Activated naive CD4-positive, alpha-beta T cell (primary cell): ENCODE measurements at places on chromosomes 3 and 15.

DNA sequence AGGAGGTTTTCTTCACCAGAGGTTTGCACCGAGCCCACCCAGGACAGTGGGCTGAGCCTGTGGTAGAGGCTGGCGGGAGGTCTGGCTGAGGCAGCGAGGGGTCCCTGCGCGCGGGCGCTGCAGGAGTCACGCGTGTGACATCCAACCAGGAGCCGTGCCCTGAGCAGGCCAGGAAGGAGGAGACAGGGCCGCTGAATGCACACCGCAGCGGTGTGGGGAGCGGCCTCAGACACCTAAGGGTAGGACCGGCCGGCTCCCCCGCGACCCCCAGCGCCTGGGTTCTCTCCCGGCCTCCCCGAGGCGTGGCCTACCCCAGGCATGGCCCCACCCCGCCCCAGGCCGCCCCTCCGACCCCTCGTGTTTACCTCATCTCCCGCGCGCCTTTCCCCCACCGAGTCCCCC is 412 bp downstream of the SLC41A3 start:
- peak; percentile 41 for DNase-seq

GRCh38 chr3:103653996-103654395 is 1219.2 kb downstream of the ZPLD1 start:
- DNase-seq: no peak

DNA sequence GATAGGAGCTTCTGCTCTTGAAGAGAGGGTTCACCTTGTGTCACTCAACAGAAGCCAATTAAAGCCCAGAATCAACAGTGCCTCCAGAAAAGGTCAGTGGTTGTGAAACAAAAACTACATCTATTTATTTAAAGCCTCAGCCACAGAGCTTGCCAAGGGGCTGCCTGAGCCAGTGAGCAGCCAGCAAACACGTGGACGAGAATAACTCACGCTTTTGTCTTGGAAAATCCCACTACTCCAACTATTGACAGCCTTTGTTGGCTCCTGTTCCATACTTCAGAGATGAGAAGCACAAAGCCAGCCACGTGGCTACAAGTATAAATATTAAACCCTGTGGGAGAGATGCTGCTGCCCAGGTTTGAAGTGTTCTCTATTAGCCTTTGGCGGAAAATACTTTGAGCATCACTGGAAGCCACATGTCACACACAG is 10.3 kb downstream of the GPR156 start:
- DNase-seq: no peak

DNA sequence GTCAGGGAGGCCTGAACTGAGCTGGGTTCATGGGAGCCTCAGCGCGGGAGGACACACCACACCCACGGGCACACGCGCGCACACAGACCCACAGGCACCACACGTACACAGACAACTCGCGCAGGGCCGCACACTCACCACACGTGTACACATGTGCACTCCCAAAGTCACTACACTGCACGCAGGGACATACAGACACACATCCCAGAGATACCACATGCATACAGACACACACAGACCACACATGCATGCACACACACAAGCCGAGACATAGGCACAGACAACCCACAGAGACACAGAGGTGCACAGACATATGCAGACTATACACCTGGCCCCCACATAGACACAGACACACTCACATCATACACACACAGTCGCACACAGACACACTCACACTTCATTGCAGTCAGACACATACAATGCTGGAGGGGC is 1.1 kb upstream of the MGLL start:
- DNase-seq: no peak

- DNase-seq: no peak
Observed at GRCh38 chr15:99441871-99442251, 123.9 kb upstream of the MEF2A start.

DNA sequence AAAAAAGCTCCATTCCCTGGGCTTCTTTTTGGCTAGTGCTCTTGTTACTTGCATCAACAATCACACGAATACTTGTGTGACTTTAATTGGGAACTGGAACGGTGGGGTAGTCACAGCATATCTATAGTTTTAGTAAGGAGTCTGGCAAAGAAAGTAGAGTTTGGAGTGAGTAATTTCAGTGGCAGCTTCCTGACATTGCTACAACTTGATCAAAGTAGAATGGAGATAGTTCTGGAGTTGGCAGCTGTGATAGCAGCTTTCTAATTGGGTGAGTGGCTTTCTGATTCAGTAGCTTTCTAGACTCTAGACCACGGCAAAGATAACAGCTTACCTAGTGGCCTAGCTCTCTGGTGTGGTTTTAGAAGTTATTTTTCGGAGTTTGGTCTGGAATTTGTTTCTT is 475.0 kb downstream of the TUSC7 start:
- no peak for DNase-seq

DNA sequence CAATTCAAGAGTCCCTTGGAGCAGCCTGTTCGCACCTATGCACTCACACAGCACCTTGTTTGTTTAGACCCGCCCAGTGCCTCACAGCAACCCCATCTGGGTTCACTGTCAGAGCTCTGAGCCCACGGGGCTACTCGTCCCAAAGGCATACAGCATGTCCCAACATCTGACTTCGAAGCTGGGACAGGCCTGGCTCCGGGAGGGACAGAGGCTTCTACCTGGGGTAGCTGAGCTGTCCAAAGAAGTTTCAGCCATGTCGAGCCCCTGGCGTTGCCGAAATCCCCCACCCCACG is 28.6 kb upstream of the CYP11A1 start:
- no peak for DNase-seq

- DNase-seq: peak; percentile 84
Observed at GRCh38 chr15:67456677-67457529, 64.0 kb upstream of the C15orf61 start.

DNA sequence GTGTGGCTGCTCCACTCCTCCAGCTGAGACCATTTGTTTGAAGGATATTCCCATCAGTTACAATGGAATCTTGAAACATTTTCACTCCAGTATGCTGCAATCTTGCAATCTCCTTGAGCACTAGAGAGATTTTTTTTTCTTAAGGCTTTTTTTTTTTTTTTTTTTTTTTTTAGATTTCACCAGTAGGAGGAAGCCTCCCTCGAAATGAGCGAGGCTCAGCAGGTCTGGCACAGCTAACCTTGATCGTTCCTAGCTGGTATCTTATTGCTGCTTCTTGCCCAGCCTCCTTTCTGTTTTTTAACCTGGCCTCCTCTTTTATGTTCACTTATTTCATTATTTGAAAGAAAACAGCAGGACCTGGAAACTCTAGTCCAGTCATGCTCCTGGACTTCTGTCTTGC is 48.1 kb downstream of the RAP2B start:
- no peak for DNase-seq

- DNase-seq: no peak
Observed at GRCh38 chr15:36831125-36831903, 251.9 kb downstream of the CDIN1 start.

- DNase-seq: no peak
Observed at GRCh38 chr3:90132197-90132596, 1024.8 kb downstream of the EPHA3 start.

- no peak for DNase-seq
Observed at GRCh38 chr3:101970905-101971304, 121.6 kb downstream of the NFKBIZ start.

- DNase-seq: no peak
Observed at GRCh38 chr15:78063970-78064385, 13.5 kb downstream of the TBC1D2B start.

DNA sequence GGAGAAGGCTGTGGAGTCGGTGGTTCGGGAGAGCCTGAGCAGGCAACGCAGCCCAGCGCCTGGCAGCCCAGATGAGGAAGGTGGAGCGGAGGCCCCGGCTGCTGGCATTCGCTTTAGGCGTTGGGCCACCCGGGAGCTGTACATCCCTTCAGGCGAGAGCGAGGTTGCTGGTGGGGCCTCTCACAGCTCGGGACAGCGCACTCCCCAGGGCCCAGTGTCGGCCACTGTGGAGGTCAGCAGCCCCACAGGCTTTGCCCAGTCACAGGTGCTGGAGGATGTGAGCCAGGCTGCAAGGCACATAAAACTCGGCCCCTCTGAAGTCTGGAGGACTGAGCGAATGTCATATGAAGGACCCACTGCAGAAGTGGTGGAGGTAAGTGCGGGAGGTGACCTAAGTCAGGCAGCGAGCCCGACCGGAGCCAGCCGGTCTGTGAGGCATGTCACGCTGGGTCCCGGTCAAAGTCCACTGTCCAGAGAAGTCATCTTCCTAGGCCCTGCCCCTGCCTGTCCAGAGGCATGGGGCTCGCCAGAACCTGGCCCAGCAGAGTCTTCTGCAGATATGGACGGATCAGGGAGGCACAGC is 26.7 kb downstream of the SYNM start:
- no peak for DNase-seq

GRCh38 chr15:60004009-60004845 is at the start of gene FOXB1:
FOXB1 (plus strand) TSS chr15:60004311; CDS start chr15:60004964, 653 bp downstream.
- DNase-seq: no peak

DNA sequence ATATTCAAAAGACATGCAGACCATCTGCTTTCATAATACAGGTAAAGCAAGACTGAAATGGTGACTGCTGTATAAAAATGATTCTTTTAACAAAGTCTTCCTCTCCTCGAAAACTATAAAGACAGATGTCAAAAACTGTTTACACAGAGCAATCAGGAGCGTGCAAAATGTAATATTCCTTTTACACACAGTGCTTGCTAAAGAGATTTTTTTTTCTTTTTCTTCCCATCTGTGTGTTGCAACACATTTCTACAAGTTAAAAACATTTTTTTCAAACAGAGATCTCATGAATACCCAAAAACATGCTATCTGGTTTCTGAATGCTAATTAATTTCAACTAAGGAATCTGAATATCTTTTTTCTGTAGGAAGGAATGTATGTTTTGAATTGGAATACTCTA is 22.1 kb downstream of the SATB1 start:
- no peak for DNase-seq

- DNase-seq: no peak
Observed at GRCh38 chr15:77550301-77551251, 82.1 kb downstream of the LINGO1 start.

DNA sequence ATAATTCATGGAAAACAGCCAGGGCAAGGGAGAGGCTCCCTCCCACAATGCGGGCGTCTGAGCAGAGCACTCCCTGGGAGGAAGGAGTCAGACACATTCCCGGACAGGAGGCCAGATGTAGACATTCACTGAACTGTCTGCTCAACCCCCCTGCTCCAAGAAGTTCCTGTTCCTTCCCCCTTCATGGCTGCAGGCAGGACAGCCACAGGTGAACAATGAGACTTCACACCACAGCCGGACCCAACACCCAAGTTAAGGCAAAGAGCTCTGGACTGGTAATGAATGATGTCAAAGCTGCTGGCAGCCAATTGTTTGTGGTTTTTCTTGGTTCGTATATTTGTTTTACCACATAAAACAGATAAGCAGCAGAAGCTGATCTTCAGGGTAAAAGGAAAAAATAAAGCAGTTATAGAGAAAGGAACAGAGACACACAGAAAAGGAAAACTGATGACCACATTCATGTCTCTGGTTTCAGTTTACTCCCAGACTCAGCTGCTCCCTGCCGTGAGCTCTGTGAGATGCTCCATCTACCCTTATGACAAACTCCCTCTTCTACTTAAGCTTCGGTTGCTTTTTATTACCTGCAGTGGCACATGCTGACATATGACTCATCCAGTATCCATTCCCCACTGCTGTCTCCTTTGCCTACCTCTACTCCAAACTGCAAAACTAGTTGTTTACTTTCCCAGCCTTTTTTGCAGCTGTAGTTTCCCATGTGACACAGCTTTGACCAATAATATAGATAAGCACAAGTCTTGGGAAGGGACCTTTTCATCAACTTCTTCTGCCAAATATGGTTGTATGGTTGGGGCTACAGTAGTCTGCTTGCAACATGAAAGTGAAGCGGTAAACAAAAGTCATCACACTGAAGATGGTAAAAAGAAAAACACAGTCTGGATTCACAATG is 33.1 kb downstream of the DZIP1L start:
- DNase-seq: no peak

DNA sequence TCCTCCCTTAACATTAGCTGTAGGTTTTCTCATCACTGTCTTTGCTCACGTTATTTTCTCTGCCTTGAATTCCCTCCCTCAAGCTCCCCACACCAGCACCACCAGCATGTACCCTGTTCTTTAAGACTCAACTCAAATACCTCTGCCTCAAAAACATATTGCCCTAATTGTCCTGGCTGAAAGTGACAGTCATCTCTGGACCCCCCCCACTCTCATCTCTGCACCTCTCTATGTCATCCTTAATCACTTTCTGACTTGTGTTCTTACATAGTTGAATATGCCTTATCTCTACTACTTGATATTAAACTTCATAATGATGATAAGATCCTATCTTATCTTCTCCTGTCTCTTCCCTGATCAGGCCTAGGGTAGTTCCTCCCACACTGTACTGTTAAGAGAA is 345.2 kb upstream of the TPRG1 start:
- no peak for DNase-seq

GRCh38 chr3:194470615-194471014 is 16.2 kb downstream of the ATP13A3 start:
- DNase-seq: no peak

GRCh38 chr3:36248374-36248773 is 131.9 kb upstream of the STAC start:
- no peak for DNase-seq

- DNase-seq: no peak
Observed at GRCh38 chr3:27252646-27253045, 116.5 kb downstream of the NEK10 start.

- no peak for DNase-seq
Observed at GRCh38 chr3:173411375-173411973, 13.9 kb downstream of the NLGN1 start.

DNA sequence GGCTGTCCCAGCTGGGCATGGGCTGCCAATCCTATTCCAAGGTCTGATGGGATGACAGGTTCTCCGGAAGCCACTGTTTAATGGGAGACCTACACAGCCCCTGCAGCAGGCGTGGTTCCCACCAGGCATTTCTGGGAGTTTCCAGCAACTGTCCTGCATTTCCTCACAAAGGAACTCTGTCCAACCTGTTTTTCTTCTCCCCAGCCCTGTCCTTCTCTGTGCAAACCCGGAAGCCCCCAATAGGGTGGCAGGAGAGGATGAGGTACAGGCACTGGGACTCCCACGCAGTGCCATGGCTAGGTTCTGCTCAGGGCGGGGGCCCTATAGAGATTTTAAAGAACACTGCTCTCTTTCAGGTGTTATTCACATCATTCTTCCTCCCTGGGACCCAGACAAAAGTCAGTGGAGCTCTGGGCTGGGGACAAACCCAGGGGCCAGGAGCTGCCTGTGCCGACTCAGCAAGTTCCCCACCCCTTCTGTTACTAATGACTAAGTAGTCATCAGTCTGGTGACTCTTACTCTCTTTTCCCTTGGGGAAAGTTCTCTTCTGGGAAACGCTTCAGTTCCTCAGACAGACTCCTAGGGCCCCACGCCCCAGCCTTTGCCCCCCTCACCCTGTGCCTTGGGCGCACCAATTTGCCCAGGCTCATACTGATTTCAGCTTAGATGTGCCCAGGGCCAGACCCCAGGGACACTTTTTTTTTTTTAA is 97.7 kb downstream of the CD47 start:
- DNase-seq: no peak

GRCh38 chr3:129614927-129615363 is 8.5 kb upstream of the PLXND1 start:
- DNase-seq: no peak

DNA sequence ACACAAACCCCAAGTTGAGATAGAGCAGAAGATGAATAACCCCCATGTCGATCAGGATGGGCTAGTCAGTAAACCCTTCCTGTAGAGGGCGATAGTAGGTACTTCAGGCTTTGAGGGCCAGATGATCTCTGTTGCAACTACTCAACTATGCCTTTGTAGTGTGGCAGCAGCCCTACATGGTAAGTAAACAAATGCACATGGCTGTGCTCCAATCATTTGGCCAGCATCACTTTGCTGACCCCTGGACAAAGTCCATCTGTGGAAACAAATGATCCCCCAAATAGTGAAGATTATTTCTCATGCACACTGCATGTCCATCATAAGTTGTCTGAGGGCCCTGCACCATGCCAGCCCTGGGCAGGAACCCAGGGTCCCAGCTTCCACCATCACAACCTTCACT is 402.2 kb upstream of the PROK2 start:
- DNase-seq: no peak
